ENCODE measurements at places on chromosomes 2 and 18. TPM values are rescaled to one million over a fixed set of nuclear protein-coding genes. Genes with fewer than 3 reads are reported as not detected.

DNA sequence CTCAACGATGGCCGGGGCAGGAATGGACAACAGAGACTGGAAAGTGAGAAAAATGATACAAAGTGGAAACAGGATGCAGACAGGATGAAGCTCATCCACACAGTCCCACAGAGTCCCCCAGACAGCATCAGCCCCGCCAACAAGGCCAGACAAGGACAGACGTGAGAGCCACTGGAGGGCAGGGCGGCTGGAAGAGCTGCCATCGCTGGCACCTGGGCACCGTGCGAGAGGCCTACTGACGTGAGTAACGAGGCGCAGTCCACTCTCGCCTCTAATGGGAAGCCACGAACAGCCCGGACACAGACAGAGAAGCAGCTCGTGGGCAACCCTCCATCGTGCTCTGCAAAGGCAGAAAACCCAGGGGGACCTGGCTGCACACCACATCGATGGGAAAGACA is 17.1 kb downstream of the HDAC4 start:
- no peak overlapping the region for H3K27ac ChIP-seq
- H3K4me3 ChIP-seq, result no peak overlapping the region
- DNase-seq, result no peak
- H3K27me3 ChIP-seq, result no peaks in the 10 kb centered on the region
- H3K36me3 ChIP-seq, result no peaks in the 10 kb centered on the region
- H3K4me1 ChIP-seq, result peaks cover 10% of the 10 kb centered on the region

DNA sequence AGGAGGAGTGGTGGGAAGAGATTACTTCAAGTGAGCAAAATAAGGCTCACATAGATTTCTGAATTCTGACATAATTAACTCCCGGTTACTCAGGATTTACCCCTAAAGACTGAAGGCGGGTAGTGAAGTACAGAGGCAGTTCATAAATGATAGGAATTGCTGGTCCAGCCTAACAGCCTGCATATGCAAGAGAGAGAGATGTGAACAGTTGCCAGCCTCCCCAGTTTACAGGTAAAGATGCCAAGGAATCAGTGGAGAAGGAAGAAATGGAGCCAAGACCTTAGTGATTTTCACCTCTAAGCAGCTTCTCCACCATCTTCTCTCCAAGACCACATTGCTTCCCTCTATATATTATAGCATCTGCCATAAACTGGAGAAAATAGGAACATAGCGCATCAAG is 91.8 kb upstream of the THUMPD2 start:
- H3K27me3 ChIP-seq, result no peaks in the 10 kb centered on the region
- no peak overlapping the region for H3K27ac ChIP-seq
- no peak for DNase-seq
- H3K4me3 ChIP-seq, result no peak overlapping the region
- H3K36me3 ChIP-seq, result no peaks in the 10 kb centered on the region

- no peak for DNase-seq
- H3K36me3 ChIP-seq, result no peaks in the 10 kb centered on the region
- H3K4me3 ChIP-seq, result no peak overlapping the region
- H3K4me1 ChIP-seq, result no peaks in the 10 kb centered on the region
Measured at GRCh38 chr18:8900552-8900951, 195.2 kb downstream of the MTCL1 start.

DNA sequence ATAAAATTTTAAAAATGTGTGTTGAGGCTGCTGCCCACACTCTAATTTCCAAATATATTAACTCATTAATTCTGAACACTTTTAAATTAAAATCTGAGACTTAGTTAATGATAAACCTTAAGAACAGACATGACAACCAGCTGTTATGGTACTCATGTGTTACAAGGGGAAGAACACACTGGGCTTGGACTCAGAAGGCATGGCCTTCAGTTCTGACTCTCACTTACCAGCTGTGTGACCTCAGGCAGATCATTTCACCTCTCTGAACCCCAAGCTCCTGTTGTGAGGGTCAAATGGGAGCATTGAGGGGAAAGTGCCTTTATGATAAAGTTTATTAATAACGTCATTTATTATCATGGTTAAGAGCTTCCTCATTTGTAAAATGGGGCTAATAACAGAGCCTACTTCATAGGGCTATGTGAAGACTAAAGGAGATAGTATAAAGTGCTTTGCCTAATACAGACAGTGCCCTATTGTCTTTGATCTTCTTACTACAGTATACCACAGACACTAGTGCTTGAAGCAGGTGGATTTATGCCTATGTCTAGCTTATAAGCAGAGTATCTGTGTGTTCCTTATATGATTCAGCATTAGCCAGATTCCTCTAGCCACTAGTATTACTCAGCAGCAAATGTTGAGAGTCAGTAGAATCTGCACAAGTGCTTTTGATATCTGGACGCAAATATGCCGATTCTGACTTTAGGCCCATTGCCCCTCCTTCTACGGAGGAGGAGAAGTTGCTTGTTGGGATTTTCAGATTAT is 99.6 kb downstream of the SGPP2 start:
- no peaks in the 10 kb centered on the region for H3K27me3 ChIP-seq
- no peak overlapping the region for H3K27ac ChIP-seq
- no peaks in the 10 kb centered on the region for H3K4me1 ChIP-seq

DNA sequence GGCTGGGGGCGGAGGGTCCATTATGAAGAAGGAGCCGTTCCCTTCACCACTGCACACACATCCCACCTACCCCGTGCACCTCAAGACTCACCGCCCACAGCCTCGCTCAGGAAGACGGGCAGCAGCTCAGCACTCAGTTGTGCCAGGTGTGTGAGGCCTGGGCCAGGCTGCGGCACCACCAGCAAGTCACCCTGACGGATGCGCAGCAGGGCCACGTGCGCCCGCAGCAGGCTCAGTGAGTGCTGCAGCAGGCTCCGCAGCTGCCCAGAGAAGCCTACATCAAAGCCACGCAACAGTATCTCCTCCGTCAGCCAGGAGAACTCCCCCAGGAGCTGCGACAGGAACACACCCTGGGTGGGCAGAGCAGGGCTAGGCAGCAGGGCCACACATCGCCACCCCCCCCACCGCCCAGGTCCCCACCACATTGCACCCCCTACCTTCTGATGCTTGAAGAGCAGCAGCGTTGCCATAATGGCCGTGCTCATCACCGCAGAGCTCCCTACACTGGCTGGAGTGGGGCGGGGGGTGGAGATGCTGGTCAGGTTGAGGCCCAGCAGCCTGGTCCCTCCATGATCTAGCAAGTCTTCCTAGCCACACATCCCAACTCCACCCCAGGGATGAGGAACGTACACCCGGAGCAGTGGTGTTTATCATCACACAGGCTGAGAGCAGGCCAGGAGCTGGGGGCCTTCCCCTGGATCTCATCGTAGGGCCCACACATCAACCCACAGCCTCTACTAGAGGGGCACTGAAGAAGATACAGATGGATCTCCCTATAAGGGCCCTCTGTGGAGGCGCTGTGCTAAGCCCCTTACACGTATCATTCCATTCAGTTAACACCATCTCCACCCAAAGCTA is 10.2 kb downstream of the GPAT2 start:
- H3K27ac ChIP-seq, result no peak overlapping the region
- peaks cover 13% of the 10 kb centered on the region for H3K4me1 ChIP-seq
- no peak overlapping the region for H3K4me3 ChIP-seq
- no peak for DNase-seq

- H3K4me3 ChIP-seq, result no peak overlapping the region
- H3K27ac ChIP-seq, result no peak overlapping the region
- DNase-seq, result no peak
Measured at GRCh38 chr2:40510304-40510703, 58.4 kb upstream of the SLC8A1 start.

DNA sequence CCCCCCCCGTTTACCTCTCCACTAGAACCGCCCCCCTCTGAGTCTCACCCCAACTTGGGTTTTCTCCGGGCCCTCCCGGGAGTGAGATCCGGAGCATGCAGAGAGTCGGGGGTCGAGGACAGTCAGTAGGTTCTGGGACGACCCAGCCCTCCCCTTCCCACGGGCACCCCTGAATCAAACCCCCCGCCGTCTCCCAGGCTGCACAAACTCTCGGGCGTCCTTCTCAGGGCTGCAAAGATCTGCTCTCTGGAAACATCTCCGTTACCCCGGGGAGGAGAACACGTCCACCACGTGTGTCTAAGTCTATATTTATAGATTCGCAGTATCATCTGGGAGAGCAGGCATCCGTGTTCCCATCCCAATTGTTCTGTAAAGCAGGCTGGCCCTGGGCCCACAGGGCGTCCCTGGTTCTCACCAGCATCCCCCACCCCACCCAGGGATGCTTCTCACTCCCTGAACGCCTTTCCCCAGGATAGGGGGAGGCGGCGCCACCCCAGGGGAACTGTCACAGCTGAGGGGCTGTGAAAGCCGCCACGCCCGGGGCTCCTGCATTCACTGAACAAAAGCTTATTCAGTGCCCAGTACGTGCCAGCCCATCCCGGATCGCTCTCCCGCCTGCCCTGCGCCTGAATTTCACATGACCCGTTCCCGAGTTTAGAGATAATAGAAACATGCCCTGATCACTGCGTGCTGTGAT is 765 bp upstream of the DIPK1C start:
- no peak overlapping the region for H3K4me3 ChIP-seq
- H3K27me3 ChIP-seq, result peaks cover 5% of the 10 kb centered on the region
- H3K36me3 ChIP-seq, result no peaks in the 10 kb centered on the region
- DNase-seq, result no peak
- H3K4me1 ChIP-seq, result no peaks in the 10 kb centered on the region

DNA sequence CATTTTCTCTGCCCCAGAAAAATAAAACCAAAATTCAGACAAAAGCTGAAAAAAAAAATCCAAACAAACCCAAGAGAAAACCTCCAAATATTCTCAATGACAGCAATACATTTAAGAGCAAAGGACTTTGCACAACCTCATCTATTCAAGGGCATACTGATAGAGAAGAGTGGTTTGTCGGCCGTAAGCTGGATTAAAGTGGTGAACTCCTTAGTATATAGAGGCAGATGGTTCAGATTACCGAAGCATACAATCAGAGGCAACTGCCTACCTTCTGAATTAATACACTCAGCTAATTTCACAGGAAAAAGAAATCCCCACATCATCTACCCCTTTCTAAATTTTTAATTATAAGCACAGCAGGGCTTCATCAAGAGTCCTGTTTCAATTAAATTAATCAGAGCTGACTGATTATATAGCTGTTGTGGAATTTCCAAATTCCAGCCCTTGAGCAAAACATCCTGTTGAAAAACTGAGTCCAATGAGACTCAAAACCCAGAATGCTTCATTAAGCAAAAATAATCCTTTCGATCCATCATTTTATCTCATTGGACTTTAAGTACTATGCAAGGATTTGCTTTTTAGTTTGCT is at the start of gene CPLX4:
Gene CPLX4 (minus strand): TSS at position 190 of the 591 bp plus-strand sequence. CDS start 187 bp downstream, at position 3.
- no peaks in the 10 kb centered on the region for H3K36me3 ChIP-seq
- no peak within 1 kb of the TSS for H3K4me3 ChIP-seq
- H3K27me3 ChIP-seq, result peaks cover 4% of the 10 kb centered on the region
- no peaks in the 10 kb centered on the region for H3K4me1 ChIP-seq
- DNase-seq, result no peak
- no peak within 1 kb of the TSS for H3K27ac ChIP-seq

- no peak overlapping the region for H3K27ac ChIP-seq
- no peak for DNase-seq
- H3K4me1 ChIP-seq, result no peaks in the 10 kb centered on the region
Measured at GRCh38 chr18:36374262-36374661, 76.7 kb downstream of the FHOD3 start.

UGT1A10 gene
- total RNA-seq, result not detected

PLGLB2 gene
- total RNA-seq, result not detected

HOXD9 gene
- total RNA-seq, result not detected
